T-cell (primary cell): ENCODE measurements at places on chromosomes 6 and 20. TPM values are rescaled to one million over a fixed set of nuclear protein-coding genes. Genes with fewer than 3 reads are reported as not detected.

DNA sequence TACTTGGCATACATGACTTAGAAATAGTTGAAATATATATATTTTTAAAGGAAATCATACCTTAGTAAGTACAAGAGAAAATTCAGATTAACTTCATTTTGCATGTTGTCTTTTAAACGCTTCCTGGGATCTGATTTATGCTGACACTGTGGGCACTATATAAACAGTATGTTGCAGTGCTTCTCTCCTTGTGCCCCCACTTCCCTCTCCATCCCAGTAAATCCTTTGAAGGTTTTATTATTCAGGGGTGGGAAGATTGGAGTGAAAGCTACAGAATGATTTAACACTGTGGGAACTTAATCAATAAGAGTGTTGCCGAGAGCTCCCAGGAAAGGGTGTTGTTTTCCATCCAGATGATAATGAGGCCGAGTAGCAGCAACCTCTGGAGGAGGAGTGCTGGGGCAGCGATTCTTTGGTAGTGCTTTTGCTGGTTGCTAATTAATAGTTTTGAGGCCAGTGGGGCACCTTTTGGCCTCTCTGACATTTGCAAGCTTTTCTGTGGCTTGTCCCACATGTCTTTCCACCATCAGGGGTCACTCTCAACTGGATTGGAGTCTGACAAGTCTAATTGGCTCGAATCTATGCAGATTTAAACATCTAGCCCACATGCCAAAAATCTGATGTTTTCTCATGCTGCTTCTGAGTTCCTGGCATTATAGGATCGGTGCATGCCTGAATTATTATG lies 183.0 kb upstream of the MMS22L start:
- no peak for DNase-seq

GRCh38 chr20:61640131-61640870 lies 388.2 kb downstream of the CDH4 start:
- no peak for DNase-seq

DNA sequence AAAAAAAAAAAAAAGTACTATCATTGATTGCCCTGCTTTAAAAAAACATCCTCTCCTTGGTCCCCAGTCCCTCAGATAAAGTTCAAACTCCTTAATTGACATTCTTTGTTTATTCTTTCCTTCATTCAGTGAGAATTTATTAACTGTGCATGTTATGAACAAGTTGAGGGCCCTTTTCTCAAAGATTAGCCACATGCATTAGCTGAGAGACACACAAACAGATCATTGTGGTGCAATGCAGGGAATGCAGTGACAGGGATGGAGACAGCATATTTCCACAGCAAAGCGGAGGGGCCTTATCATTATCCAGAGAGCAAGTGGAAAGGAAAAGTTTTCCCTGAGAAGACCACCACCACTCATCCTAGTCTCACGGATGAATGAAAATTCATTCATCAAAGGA lies 21.9 kb upstream of the IPCEF1 start:
- DNase-seq: no peak

DNA sequence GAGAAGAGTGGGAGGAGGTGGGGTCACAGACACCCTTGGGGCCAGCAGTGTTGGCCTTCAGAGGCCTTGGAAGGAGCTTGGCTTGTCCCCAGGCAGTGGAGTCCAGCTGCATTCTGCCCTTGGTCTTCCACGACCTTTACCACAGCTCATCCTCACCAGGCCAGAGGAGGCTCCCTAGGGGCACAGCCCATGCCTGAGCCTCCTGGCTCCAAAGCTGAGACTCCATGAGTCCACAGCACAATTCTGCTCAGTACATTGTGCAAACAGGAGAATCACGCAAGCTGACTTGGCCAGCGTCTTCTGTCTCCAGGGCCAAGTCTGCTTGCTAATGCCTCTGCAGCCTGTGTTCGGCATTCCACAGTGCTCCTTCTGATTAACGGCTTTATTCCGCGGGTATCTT lies 337.2 kb downstream of the SMOC2 start:
- DNase-seq: no peak

DNA sequence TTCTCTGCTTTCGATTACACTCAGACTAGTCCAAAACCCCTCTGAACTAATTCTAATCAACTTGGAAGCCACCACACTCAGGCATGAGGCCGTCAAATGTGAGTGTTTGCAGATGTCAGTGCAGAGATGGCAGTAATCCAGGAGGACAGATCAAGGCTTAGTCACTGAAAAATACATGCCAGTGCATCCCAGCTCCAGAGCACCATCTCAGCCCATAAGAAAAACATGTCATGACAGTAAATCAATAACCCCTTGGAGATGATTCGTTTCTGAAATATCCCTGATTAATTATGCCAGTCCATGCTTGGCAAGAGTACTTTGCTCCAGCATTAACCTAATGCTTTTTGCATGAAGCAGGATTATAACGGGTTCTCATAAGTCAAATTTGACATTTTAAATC lies 179.5 kb downstream of the ADAT2 start:
- DNase-seq: no peak

Gene C6orf58
- not detected for total RNA-seq

Gene GPX5
- total RNA-seq: not detected

Gene OTOR
- not detected for total RNA-seq
